ENCODE measurements at places on chromosomes 4 and X. TPM values are rescaled to one million over a fixed set of nuclear protein-coding genes. Genes with fewer than 3 reads are reported as not detected.
A peak's percentile ranks its signal among the peaks of the same experiment; 100 is the strongest.

PRDM8 gene
- total RNA-seq, result 31.7 TPM

KIAA1210 gene
- not detected for total RNA-seq

NLGN3 gene
- 4.4 TPM for total RNA-seq

SMIM43 gene
- total RNA-seq, result not detected

KLB gene
- total RNA-seq, result not detected

PRKG2 gene
- 1.9 TPM for total RNA-seq

RPL34 gene
- 2,139 TPM for total RNA-seq

YY2 gene
- 0.67 TPM for total RNA-seq

GPR143 gene
- total RNA-seq, result not detected

GRCh38 chrX:84729809-84730208 lies 227.6 kb upstream of the HDX start:
- no peaks in the 10 kb centered on the region for H3K27me3 ChIP-seq
- H3K4me3 ChIP-seq, result no peak overlapping the region
- H3K4me1 ChIP-seq, result no peaks in the 10 kb centered on the region

GRCh38 chr4:78002260-78002659 lies 54.9 kb upstream of the FRAS1 start:
- peaks cover 5% of the 10 kb centered on the region for H3K27me3 ChIP-seq
- no peak for DNase-seq
- no peak overlapping the region for H3K4me3 ChIP-seq
- H3K36me3 ChIP-seq, result no peaks in the 10 kb centered on the region
- no peak overlapping the region for H3K27ac ChIP-seq
- H3K4me1 ChIP-seq, result no peaks in the 10 kb centered on the region

DNA sequence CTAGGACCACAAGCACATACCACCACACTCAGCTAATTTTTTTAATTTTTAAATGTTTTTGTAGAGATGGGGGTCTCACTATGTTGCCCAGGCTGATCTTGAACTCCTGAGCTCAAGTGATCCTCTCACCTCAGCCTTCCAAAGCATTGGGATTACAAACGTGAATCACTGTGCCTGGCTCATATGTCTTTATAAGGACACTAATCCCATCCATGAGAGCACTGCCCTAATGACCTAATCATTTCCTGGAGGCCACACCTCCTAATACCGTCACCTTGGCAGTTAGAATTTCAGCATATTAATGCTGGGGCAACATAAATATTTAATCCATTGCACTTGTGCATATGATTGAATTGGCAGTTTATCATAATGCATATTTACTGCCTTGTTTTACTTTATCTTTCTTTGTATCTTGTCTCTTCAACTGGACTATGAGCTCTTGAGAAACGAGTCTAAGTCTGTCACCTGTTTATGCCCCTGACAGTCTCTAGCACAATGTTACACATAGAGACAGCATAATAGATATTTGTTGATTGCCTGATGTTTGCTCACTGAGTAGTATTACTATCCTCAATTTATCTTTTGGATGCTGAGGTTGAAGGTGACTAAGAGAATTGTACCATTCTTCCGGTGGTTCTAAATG lies 172.0 kb downstream of the AASDH start:
- DNase-seq, result no peak
- no peaks in the 10 kb centered on the region for H3K27me3 ChIP-seq
- no peak overlapping the region for H3K27ac ChIP-seq

DNA sequence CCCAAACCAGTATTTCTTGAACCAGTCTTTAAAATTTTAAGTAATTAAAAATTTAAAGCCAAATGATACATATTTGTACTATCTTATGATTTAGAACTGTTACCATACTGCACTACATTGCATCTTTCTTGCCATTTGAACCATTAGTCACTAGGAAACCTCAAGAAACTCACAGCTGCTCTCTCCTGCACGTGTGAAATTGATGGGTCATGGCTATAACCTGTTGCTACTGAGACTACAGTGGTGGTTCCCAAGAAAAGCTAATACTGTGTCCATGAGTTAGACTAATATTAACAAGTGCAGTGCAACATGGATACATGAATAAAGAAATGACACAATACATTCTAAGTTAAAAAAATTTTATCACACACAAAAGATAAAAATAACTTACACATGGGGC lies 88.4 kb downstream of the PDE5A start:
- H3K27ac ChIP-seq, result no peak overlapping the region
- H3K4me3 ChIP-seq, result no peak overlapping the region
- peaks cover 2% of the 10 kb centered on the region for H3K36me3 ChIP-seq
- DNase-seq, result no peak
- no peaks in the 10 kb centered on the region for H3K4me1 ChIP-seq

DNA sequence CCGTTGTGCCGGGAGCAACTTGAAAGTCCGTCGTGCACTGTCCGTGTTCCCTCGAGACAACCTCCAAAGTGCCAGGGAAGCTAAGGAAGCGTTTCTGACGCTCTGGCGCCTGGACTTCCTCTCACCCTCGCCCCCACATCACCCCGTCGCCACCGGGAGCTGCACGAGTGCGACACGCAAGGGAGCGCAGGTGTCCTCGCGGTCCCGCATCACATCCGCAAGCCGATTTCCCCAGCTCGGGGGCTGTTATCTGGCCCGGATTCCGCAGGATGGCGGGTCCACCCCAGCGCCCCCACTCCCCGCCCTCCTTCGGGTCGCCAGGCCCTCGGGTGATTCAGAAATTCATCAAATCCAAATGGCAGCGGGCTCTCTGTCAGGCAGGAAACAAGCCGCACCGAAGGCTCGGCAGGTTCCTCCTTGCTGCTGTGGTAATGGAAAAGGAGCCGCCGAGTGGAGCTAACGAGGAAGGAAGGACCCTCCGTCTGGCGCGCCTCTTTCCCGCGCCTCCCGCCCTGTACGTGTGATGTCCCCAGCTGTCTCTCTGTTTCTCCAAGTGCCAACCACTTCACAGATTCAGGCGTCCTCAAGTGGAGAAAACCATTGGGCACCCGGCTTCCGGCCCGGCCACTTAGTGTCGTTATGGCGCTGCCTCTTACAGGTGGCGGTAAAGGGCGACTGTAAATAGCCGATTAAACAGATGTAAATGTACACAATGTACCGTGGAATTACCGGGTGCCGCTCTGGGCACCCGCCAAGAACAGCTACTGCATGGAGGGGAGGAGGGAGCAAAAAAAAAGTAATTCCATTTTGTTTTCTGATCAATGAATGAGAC lies 921 bp upstream of the SETD7 start:
- peak overlapping the region; percentile 93 for H3K27ac ChIP-seq
- peak overlapping the region; percentile 79 for H3K4me3 ChIP-seq
- DNase-seq, result peak; percentile 57
- no peaks in the 10 kb centered on the region for H3K36me3 ChIP-seq

- no peak for DNase-seq
- H3K4me1 ChIP-seq, result no peaks in the 10 kb centered on the region
- no peaks in the 10 kb centered on the region for H3K36me3 ChIP-seq
- no peak overlapping the region for H3K27ac ChIP-seq
- peaks cover 2% of the 10 kb centered on the region for H3K27me3 ChIP-seq
- H3K4me3 ChIP-seq, result no peak overlapping the region
These were observed 20.0 kb downstream of the DCLK2 start for GRCh38 chr4:150098214-150098613.

GRCh38 chr4:52172166-52172565 lies 121.1 kb downstream of the SPATA18 start:
- DNase-seq, result no peak
- no peak overlapping the region for H3K27ac ChIP-seq
- H3K36me3 ChIP-seq, result no peaks in the 10 kb centered on the region
- H3K4me1 ChIP-seq, result no peaks in the 10 kb centered on the region

DNA sequence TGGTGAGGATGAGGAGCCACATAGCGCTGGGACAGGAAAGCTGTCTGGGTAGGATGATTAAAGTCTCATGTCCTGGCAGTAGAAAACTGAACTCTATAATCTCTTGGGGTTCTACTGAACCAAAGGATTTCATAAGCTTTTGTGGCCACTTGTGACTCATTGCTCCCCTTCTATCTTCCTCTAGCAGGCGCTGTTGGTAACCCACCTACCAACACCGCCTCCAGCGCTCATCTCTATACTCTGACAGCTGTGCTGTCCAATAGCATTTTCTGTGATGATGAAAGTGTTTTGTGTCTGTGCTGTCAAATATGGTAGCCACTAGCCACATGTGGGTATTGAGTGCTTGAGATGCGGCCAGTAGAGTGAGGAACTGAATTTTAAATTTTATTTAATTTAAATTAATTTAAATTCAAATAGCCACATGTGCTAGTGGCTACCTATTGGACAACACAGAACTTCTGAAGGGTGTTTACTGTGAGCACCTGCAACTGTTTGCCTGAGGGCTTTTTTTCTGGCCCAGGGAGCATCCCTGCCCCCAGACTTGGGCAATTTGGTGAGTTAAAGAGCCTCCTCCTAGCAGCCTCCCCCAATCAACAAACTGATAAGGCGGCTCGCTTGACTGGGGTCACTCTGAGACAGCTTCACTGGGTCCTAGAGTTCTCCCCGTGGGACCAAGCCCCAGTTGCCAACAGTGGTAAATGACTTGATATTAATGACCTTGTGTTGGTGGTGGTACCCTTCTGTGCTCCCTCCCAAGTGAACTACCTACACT lies 169.2 kb upstream of the ATP6AP2 start:
- no peaks in the 10 kb centered on the region for H3K27me3 ChIP-seq
- H3K4me1 ChIP-seq, result no peaks in the 10 kb centered on the region
- H3K36me3 ChIP-seq, result no peaks in the 10 kb centered on the region
- H3K4me3 ChIP-seq, result no peak overlapping the region
- no peak overlapping the region for H3K27ac ChIP-seq

GRCh38 chr4:86155766-86156165 lies 204.1 kb downstream of the MAPK10 start:
- no peak overlapping the region for H3K27ac ChIP-seq
- no peak for DNase-seq
- H3K36me3 ChIP-seq, result no peaks in the 10 kb centered on the region
- no peak overlapping the region for H3K4me3 ChIP-seq

GRCh38 chr4:8940792-8941491 lies 69.3 kb upstream of the HMX1 start:
- H3K4me3 ChIP-seq, result no peak overlapping the region
- no peaks in the 10 kb centered on the region for H3K4me1 ChIP-seq
- DNase-seq, result no peak
- H3K36me3 ChIP-seq, result no peaks in the 10 kb centered on the region

DNA sequence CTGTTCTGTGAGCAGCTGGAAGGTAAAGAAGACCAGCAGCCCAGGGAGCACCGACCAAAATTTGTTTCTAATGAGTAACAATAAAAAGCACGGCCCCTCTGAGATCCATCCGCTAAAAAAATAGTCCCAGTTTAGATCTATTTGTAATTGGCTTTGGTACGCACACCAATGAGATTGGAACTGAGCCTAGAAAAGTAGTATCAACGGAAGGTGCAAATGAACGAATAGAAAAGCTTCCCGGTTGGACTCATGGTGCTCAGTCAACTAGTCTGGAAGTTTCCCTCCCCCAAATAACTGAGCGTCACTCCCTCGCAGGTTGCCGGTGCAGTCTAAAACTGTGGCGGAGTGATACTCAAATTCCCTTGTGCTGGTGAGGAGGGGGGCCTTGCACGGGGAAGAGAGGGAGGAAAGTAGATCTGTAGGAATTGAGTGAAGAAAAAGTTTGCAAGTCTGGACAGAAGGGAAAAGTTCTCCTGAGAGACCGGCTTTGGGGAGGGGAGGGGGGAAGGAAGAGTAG lies at the start of gene COL4A5:
Gene COL4A5 (plus strand): TSS at position 413 of the 517 bp plus-strand sequence. CDS start 288 bp downstream, outside the sequence.
- no peak for DNase-seq
- no peaks in the 10 kb centered on the region for H3K36me3 ChIP-seq
- no peaks in the 10 kb centered on the region for H3K4me1 ChIP-seq
- no peak within 1 kb of the TSS for H3K27ac ChIP-seq
- peaks cover 2% of the 10 kb centered on the region for H3K27me3 ChIP-seq

DNA sequence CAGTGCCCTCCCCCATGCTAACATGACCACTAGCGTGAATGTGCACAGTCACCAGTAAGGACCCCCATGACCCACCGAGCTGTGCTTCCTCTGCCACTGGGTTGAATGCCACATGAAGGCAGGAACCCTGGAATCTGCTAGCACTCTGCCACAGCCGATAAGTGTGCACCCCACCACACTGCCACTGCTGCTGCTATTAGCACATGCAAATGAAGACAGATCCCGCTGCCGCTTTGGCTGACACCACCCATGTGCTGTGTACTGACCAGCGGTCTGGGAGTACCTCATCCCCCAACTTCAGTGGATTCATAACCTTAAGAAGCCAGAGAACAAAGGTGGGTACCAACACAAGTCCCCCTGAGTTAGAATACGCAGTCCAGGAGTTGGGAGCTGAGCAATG lies 200.9 kb upstream of the ARHGEF9 start:
- no peaks in the 10 kb centered on the region for H3K4me1 ChIP-seq
- no peaks in the 10 kb centered on the region for H3K36me3 ChIP-seq
- no peaks in the 10 kb centered on the region for H3K27me3 ChIP-seq
- no peak overlapping the region for H3K27ac ChIP-seq
- no peak overlapping the region for H3K4me3 ChIP-seq

DNA sequence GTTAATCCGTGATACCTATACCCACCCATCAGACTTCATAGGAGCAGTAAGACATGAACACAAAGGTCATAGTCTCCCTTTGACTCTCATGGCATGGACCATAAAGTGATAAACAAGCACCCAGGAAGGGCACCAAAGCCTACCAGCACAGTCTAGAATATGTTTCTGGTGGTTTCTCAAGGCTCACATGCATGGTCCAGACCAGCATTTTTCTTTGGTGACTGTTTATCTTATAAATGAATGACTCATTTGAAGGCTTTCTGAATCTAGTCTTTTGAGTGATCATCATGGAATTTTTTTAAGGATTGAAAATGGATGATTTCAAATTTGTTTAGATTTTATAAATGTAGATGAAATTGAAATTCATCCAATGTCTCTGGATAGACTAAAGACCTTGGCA lies 32.0 kb upstream of the AMELX start:
- no peaks in the 10 kb centered on the region for H3K4me1 ChIP-seq
- H3K36me3 ChIP-seq, result no peaks in the 10 kb centered on the region
- no peaks in the 10 kb centered on the region for H3K27me3 ChIP-seq
- no peak for DNase-seq
- H3K27ac ChIP-seq, result no peak overlapping the region

DNA sequence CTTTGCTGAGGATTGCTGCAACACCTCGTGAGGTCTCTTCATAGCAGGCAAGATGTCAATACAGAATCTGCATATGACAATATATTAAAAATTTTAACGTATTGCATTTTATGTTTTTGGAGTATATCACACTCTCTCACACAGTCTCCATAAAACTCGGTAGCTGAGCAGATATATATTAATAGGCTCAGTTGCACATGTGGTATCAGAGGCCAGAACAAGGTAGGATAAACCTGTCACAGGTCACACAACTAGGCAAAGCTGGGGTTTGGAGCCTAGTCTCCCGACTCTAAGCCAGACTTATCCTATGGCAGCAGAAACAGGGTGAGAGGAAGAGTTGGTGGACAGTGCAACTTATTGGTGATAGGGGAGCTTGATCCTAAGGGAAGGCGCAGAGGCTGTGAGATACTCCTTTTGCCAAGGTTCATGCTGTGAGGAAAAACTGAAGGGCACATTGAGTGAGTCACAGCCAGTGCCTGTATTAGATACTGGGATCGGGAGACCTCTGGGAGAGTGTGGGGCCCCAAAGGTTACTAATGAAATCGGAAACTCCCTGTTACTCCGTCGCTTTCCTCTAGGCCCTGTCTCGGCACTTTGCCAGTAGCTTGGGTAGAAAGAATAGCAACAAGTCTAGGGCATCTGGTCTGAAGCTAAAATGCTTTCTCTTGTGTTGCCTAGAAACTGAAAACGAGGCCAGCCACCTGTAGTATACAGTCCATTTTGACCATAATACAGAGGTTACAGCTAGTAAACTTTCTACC lies 195.7 kb downstream of the ARHGAP10 start:
- no peak overlapping the region for H3K27ac ChIP-seq
- no peaks in the 10 kb centered on the region for H3K36me3 ChIP-seq
- no peak for DNase-seq
- H3K4me3 ChIP-seq, result no peak overlapping the region
- no peaks in the 10 kb centered on the region for H3K4me1 ChIP-seq

GRCh38 chrX:118526149-118526548 lies 30.5 kb downstream of the DOCK11 start:
- H3K4me3 ChIP-seq, result peak overlapping the region; percentile 37
- peaks cover 86% of the 10 kb centered on the region for H3K4me1 ChIP-seq
- no peaks in the 10 kb centered on the region for H3K36me3 ChIP-seq
- DNase-seq, result no peak

All from CD4-positive, CD25-positive, alpha-beta regulatory T cell (primary cell).